ENCODE measurements at places on chromosomes 11 and 22.

- no peak for DNase-seq
These were observed 14.0 kb downstream of the MPEG1 start for GRCh38 chr11:59198726-59199125.

DNA sequence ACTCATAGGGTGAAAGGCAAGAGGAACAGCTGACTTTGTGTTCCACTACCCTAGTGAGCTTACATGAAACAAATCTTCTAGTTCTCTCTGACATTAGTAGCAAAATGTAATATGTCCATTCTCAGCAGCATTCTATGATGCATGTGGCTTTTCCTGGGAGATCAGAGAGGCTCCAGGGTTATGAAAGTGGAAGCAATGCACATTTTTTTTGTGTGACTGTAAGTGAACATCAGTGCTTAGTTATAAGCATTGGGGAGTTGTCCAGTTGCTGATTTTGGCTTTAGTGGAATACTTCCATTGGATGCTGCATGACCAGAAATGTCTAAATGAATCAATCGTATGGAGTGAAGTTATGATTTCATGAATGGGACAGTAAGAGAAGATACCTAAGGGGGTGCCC, 255.9 kb downstream of the FAT3 start:
- no peak for DNase-seq

DNA sequence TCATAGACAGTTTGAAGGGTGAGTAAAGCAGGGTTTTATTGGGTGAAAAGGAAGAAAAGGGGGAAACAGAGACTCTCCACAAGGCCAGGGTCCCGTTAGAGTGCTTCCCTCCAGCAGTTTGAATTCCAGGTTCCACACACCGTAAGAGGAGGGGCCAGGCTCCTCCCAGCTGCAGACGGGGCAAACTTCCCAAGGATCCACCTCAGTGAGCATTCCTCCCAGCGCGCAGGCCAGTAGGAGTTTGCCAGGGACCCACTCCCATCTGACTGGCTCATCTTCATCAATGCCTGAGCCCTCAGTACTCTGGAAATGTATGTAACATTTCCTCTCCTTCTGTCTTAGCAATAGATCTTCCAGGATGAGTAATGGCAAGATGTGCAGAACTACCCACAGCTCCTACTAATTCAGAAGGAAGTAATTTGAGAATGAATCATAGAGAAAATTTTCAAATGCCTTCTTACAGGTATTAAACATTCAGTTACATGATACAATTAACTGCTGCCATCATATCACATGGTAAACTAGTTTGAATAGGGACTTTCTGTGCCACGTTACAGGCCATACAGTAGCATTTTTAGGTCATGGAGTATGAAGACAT, 34.0 kb upstream of the TRPC6 start:
- no peak for DNase-seq

DNA sequence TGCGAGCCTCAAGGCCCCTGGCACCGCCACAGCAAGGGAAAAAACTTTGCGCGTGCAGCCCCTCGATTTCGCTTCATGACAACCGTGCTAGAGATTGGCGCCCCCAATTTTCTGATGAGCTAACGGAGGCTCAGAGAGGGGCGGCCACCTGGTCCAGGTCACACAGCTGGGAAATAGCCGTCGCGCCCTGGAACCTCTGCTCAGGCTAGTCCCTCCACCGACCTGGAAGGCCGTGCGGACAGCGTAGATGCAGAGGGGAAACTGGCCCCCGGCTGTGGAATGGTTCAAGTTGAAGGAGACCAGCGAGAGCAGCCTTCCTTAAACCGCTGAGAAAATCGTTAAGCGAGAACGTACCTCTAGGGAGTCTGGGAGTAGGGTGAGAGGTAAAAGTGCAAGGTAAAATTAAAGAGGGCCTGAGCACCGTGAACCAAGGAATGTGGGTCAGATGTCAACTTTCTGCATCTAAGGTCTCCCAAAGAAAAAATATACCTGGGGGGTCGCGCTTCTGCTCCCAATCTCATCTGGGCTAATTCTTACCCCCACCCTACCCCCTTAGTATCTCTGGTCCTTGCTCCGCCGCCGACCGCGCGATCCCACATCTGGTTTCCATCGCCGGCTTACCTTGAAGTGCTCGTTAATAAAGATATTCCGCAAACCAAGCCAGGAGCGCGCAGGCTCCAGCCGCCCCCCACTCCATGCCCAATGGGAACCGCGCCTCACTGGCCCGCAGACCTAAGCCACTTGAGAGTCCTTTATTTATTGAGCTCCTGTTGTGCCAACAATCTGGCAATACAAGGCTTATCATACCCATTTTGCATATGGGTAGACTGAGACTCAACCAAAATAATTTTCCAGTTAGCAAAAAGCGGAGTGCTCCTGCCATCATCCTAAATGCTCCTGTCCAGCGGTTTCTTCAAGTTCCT, 1.7 kb upstream of the ALX4 start:
- DNase-seq: no peak

GRCh38 chr11:66694056-66694410, 16.3 kb upstream of the RBM4B start:
- no peak for DNase-seq

- DNase-seq: no peak
These were observed 222.5 kb upstream of the KIRREL3 start for GRCh38 chr11:127223026-127223425.

- no peak for DNase-seq
These were observed 19.8 kb upstream of the PGM2L1 start for GRCh38 chr11:74417860-74418508.

DNA sequence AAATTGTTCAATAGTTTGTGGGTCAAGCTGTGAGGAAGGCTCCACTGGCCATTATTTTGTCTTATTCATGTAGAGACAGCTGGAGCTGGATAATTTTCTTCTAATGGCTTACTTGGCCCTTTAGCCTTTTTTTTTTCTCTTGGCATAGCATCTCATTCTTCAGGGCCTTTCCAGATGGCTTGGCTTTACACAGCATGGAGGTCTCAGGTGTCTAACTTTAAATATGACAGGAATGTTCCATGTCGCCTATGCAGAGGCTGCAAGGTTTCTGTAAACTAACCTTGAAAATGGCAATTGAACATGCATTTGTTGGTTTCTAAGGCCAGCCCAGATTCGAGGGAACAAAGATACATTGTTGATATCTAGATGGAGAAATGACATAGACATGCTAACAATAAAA, 247.9 kb upstream of the CNTN5 start:
- no peak for DNase-seq

GRCh38 chr11:7849018-7849417, 52.3 kb upstream of the OR5P2 start:
- DNase-seq: no peak

DNA sequence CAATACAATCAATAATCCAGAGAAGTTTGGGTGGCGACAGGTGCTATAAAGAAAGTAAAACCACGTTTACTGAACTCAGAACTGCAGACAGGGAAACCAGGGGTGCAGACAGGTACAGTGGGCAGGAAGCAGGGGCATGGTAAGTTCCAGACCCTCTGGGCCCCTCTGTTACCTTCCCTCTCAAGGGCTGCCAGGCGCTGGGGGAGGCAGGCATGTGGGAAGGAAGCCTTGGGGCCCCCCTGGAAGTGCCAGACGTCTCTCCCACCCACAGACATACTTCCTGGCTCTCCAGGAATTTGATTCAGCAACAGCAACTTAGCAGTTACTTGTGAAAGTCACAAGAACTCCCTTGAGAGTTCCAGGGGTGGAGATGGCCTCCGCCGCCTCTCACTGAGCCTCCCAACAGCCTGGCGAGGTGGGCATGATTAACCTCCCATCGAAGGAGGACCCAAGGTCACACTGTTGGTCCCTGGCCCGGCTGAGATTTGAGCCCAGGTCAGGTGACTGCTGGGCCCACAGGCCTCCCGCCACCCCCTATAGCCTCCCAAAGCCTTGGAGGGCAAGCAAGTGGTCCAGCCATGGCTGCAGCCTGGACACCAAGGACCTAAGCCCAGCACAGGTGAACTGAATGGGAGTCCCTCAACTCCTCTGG, 14.1 kb upstream of the TSKU start:
- no peak for DNase-seq

DNA sequence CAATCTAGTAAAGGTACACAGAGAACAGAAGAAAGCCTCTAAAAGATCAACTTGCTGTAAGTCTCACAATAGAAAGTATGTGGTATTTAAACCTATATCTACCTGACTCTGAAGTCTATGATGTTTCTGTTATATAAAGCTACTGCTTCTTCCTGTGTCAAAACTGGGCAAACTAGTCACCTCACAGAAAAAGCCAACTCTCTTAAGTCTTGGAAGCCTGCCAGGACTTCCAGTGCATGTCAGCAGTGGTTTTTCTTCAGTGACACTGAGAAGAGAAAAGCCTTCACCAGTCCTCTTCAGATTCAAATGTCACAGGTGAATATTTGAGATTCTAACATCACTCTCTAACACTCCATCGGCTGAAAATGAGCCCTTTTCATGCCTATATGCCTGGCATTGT, 808.0 kb downstream of the DLG2 start:
- no peak for DNase-seq

GRCh38 chr11:64007629-64008282, 21.5 kb downstream of the OTUB1 start:
- no peak for DNase-seq

- no peak for DNase-seq
These were observed 11.4 kb downstream of the POU2AF1 start for GRCh38 chr11:111367411-111368284.

GRCh38 chr22:32603651-32604540, 129.3 kb downstream of the FBXO7 start:
- no peak for DNase-seq

DNA sequence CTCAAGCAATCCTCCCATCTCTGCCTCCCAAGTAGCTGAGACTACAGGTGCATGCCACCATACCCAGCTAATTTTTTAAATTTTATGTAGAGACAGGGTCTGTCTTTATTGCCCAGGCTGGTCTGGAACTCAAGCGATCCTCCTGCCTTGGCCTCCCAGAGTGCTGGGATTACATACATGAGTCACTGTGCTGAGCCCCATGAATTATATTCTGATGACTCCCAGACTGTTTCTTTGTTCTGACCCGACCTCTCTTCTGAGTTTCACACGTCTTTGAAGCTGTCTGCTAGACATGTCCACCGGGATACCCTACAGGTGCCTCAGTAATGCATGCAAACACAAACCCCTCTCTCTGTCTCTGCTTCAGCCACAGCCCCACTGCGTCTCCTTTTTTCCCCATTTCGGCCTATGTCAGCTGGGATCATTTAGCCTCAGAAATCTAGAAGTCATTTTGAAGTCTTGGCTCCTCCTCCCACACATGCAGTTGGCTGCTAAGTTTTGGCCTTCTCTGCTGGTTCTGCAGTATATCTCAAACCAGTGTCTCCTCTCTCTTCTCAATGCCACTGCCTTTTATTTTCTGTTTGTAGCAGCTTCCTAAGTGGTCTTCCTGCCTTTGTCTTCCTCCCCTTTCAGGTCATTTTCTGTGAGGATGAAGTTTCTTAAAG, 4.8 kb downstream of the VPS26B start:
- DNase-seq: no peak

DNA sequence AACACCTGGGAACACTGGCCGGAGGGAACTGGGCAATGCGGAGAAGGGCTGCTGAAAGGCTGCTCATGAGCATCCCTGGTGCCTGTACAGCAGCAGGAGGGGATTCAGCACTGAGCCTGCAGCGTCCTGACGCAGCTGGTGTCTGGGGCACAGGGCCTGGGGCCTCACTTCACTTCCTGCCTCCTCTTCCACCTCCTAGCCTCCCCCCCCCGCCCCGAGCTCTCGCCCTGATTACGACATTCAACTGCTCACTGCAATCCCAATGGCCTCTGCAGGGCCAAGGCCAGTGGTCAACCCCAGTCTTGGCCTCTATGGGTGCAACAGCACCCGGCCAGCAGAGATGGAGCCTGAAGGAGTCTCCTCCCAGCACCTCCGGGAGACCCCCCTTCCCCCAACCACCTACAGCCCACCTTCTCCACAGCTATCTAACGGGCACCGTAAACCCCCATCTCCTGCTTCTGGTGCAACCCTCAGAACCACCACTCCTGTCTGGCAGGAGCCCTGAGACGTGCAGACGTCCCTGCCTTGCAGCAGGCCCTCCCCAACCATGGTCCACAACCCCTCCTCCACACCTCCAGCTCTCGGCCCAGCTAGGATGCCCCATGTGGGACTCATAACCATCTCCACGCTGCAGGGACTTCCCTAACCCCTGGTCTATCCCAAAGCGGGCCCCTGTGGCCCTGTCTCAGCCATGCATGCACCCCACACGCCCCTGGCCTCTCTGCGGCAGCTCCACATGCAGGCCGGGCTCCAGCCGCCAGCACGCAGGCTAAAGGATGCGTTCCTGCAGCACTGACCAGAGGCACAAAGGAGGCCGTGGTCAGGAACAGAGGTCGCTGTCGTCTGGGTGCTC, 38.2 kb downstream of the BRD1 start:
- DNase-seq: no peak

GRCh38 chr22:39935612-39936011, 24.6 kb upstream of the TMA7B start:
- no peak for DNase-seq

DNA sequence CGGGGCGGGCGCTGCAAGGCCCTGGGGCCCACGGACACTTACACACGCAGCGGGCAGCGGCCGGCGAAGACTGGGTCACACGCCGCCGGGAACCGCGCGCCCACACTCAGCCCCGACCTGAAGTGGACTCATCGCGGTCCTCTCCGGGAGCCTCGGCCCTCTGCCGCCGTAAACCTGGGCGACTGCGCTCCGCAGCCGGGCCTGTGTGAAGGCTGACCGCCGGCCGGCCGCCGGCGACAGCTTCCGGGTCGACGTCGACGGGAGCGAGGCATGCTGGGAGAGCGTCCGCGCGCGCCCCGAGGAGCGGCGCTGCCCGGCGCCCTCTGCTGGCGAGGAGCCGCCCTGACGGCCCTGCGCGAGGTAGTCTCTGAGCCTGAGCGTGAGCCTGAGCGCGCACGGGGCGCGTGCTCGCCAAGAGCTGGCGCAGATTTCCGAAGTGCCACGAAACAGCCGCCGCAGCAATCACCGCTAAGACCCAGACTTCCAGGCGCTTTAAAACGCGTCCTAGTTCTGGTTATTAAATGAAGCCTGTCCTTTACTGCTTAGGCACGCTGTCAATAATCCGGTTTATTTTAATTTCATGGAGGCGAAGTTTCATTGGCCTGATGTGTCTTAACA, at the start of gene SNX19:
SNX19 (minus strand) TSS at position 242 of the 618 bp plus-strand sequence. CDS start 540 bp downstream, outside the sequence.
- DNase-seq: peak; percentile 95

- DNase-seq: no peak
These were observed 240.0 kb downstream of the NXPE2 start for GRCh38 chr11:114918286-114918685.

DNA sequence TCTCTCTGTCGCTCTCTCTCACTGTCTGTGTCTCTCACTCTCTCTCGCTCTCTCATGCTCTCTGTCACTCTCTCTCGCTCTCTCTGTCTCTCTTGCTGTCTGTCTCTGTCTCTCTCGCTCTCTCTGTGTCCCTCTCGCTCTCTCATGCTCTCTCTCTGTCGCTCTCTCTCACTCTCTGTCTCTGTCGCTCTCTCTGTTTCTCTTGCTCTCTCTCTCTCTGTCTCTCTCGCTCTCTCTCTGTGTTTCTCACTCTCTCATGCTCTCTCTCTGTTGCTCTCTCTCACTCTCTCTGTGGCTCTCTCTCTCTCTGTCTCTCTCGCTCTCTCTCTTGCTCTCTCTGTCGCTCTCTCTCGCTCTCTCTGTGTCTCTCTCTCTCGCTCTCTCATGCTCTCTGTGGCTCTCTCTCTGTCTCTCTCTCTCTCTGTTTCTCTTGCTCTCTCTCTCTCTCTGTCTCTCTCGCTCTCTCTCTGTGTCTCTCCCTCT, 33.2 kb upstream of the BRSK2 start:
- no peak for DNase-seq
